ENCODE measurements at places on chromosomes 2 and 18. TPM values are rescaled to one million over a fixed set of nuclear protein-coding genes. Genes with fewer than 3 reads are reported as not detected.

CHST9 gene
- 16.8 TPM for total RNA-seq

DNA sequence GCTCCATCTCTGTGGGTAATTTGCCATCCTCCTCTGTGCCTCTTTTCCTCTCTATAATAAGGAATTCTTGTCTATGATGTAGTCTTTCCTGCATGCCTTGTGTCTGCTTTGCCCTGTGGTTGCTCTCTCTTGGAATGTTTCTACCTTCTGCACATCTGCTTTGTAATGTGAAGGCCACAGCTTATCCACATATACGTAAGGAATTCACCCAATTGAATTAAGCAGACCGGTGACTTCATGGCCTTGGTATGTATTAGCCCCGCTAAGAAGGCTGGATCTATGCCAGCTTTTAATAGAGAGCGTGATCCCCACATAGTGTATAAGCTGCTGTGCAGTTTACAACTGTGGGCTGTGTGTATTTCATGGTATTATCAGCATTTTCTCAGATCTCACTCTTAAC lies 274.7 kb downstream of the RNF144A start:
- no peak overlapping the region for H3K4me3 ChIP-seq
- H3K36me3 ChIP-seq, result no peaks in the 10 kb centered on the region
- no peak overlapping the region for H3K27ac ChIP-seq
- no peaks in the 10 kb centered on the region for H3K27me3 ChIP-seq

GPN1 gene
- 35.9 TPM for total RNA-seq

GRCh38 chr2:235560345-235560744 lies 66.5 kb downstream of the AGAP1 start:
- no peaks in the 10 kb centered on the region for H3K36me3 ChIP-seq
- H3K27me3 ChIP-seq, result no peaks in the 10 kb centered on the region
- H3K27ac ChIP-seq, result no peak overlapping the region
- DNase-seq, result no peak
- peaks cover 36% of the 10 kb centered on the region for H3K4me1 ChIP-seq

- no peak overlapping the region for H3K27ac ChIP-seq
- no peak for DNase-seq
- peaks cover 8% of the 10 kb centered on the region for H3K4me1 ChIP-seq
- no peaks in the 10 kb centered on the region for H3K36me3 ChIP-seq
Measured at GRCh38 chr18:45175511-45175910, 439.8 kb upstream of the SLC14A2 start.

- peaks cover 2% of the 10 kb centered on the region for H3K4me1 ChIP-seq
- no peak overlapping the region for H3K4me3 ChIP-seq
- no peaks in the 10 kb centered on the region for H3K36me3 ChIP-seq
- H3K27me3 ChIP-seq, result no peaks in the 10 kb centered on the region
Measured at GRCh38 chr2:46469116-46469515, 10.2 kb upstream of the TMEM247 start.

GRCh38 chr2:164114937-164115336 lies 379.1 kb upstream of the FIGN start:
- H3K27ac ChIP-seq, result no peak overlapping the region
- no peaks in the 10 kb centered on the region for H3K36me3 ChIP-seq
- no peak for DNase-seq
- H3K4me3 ChIP-seq, result no peak overlapping the region

DNA sequence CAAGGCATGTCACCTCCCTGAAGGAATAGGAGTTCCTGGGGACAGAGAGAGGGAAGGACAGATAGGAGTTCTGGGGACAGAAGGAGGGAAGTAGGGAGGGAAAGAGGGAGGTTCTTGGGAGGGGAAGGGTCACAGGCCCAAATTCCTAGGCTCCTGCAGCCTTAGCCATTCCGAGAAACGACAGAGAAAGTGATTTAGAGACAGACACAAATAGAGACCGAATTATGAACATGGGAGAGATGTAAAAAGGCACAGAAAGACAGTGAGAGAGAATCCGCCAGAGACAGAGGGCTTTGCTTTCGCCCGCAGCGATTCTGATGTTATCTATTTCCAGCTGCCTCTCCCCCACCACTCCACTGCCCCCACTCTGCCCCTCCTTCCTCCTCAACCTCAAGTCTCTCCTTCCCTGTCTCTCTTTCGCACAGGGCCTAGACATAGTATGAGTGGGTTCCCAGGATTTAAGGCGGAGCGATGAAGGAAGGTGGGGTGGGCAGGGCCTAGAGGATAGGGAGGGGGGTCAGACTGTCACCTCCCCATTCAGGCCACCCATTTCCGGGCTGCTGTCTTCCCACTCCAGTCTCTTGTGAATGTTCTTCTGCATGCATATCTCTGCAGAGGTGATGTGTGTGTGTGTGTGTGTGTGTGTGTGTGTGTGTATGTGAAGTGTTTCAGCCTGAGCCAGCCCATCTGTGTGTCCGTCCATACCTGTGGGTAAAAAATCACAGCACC lies 3.3 kb upstream of the WNT6 start:
- no peaks in the 10 kb centered on the region for H3K36me3 ChIP-seq
- no peak overlapping the region for H3K27ac ChIP-seq
- peaks cover 85% of the 10 kb centered on the region for H3K27me3 ChIP-seq
- peaks cover 58% of the 10 kb centered on the region for H3K4me1 ChIP-seq
- no peak overlapping the region for H3K4me3 ChIP-seq

DNA sequence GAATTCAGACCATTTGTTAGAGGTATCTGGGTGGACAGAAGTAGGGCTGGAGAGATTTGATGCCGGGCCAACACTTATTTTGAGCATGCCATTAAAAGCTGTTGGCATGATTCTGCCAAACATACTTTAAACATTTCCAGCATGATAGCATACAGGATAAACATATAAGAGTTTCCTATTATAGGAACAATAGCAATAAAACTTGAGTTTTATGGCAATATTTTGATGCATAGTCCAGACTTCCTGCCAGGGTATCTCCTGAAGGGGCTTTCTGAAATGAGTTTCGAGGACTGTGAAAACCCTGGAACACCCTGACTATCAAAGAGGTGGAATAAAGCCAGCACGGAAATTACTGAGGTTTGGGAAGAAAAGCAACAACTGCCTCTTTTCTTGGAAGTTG lies 1398.0 kb upstream of the NXPH2 start:
- no peaks in the 10 kb centered on the region for H3K27me3 ChIP-seq
- DNase-seq, result no peak
- H3K4me3 ChIP-seq, result no peak overlapping the region
- no peaks in the 10 kb centered on the region for H3K36me3 ChIP-seq
- H3K27ac ChIP-seq, result no peak overlapping the region

DNA sequence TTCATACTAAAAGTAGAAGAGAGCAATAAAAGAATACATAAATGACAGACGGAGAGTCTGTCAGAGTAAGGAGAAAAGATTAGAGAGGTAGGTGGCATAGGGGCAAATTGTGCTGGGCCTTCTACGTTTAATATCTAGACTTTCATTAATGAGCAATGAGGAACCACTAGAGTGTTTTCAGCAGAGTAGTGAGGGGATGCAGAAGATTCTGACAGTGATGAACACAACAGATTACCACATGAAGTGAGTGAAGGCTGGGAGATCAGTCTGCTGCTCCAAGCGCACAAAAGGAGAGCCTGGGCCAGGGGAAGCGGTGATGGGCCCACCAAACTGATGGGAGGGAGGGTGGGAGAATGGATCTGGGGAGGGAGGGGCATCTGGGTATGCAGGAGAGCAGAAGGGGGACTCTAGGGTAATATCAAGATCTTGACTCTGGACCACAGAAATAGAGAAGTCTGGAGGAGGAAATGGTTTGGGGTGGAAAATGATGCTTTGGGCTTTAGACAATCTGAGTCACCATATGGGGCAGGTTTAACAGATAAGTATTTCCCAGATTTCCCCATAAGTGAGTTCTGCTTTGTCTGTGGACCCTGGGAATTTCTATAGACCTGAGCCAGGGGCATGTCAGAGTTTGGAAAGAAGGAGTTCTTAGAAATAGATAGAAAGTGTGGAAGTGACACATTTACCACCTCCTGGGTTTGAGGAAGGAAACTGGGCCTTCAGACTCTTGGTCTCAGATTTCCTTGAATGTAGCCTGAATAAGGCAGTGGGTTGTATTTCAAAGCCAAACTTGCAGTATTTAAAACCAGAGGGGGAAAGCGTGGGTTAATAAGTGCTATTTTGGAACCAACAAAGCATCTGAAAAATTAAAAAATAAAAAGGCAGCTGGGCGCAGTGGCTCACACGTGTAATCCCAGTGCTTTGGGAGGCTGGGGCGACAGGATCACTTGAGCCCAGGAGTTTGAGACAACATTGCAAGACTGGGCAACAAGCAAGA lies 15.0 kb upstream of the IL1A start:
- no peak overlapping the region for H3K4me3 ChIP-seq
- H3K4me1 ChIP-seq, result peaks cover 40% of the 10 kb centered on the region
- no peak for DNase-seq
- peaks cover 5% of the 10 kb centered on the region for H3K36me3 ChIP-seq
- H3K27me3 ChIP-seq, result peaks cover 3% of the 10 kb centered on the region
- no peak overlapping the region for H3K27ac ChIP-seq

- no peak for DNase-seq
- H3K36me3 ChIP-seq, result no peaks in the 10 kb centered on the region
- no peaks in the 10 kb centered on the region for H3K27me3 ChIP-seq
- no peak overlapping the region for H3K27ac ChIP-seq
Measured at GRCh38 chr2:176821350-176821749, 391.2 kb upstream of the HNRNPA3 start.

GRCh38 chr18:36527051-36527450 lies 229.5 kb downstream of the FHOD3 start:
- H3K27me3 ChIP-seq, result no peaks in the 10 kb centered on the region
- H3K4me3 ChIP-seq, result no peak overlapping the region
- no peak for DNase-seq
- H3K4me1 ChIP-seq, result peaks cover 25% of the 10 kb centered on the region
- H3K36me3 ChIP-seq, result no peaks in the 10 kb centered on the region

DNA sequence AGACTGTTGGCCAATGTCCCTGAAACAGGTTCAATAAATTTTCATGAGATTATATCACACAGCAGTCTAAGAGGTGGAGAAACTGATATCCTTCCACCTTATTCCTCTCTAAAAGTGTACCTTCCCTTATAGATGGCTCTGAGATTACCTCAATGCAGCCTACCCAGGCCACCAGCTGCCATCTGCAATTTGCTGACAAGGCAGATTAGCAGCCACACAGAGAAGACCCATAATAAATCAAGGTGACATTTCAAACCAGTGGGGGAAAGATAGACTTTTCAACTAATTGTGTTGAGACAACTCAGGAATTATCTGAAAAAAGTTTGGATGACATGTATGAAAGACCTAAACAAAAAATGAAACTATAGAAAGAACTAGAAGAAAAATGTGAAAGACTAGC lies 43.2 kb downstream of the ZBTB7C start:
- H3K27ac ChIP-seq, result no peak overlapping the region
- no peak for DNase-seq
- peaks cover 16% of the 10 kb centered on the region for H3K4me1 ChIP-seq
- peaks cover 12% of the 10 kb centered on the region for H3K36me3 ChIP-seq
- no peak overlapping the region for H3K4me3 ChIP-seq

GRCh38 chr2:54208364-54209240 lies 47.4 kb downstream of the TSPYL6 start:
- H3K27ac ChIP-seq, result no peak overlapping the region
- H3K4me3 ChIP-seq, result no peak overlapping the region
- DNase-seq, result no peak
- no peaks in the 10 kb centered on the region for H3K27me3 ChIP-seq

ASXL3 gene
- total RNA-seq, result 0.35 TPM

SPDYA gene
- total RNA-seq, result 0.30 TPM

DNA sequence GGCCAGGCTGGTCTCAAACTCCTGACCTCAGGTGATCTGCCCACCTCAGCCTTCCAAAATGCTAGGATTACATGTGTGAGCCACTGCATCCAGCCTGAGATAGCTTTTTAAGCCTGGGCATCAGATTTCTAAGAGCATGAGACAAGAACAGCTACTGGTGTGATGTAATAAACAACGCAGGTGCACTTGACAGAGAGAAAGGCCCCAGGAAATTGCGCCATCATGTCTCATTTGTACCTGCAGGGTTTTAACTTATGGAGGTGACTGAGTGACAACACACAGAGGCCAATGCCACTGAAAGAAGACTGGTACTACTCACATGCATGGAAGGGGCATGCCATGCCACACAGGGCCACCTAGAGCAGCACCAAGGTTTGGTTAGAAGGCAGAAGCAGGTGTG lies 209.4 kb downstream of the SP3 start:
- no peak for DNase-seq
- H3K27me3 ChIP-seq, result no peaks in the 10 kb centered on the region
- H3K27ac ChIP-seq, result no peak overlapping the region
- H3K36me3 ChIP-seq, result no peaks in the 10 kb centered on the region

GRCh38 chr18:2060086-2060485 lies 511.2 kb downstream of the METTL4 start:
- no peak overlapping the region for H3K27ac ChIP-seq
- H3K4me3 ChIP-seq, result no peak overlapping the region
- H3K27me3 ChIP-seq, result no peaks in the 10 kb centered on the region

GRCh38 chr2:48467637-48468036 lies 62.3 kb upstream of the STON1 start:
- peaks cover 10% of the 10 kb centered on the region for H3K4me1 ChIP-seq
- no peaks in the 10 kb centered on the region for H3K27me3 ChIP-seq
- H3K27ac ChIP-seq, result no peak overlapping the region

GRCh38 chr2:159093497-159093896 lies 125.1 kb downstream of the TANC1 start:
- no peak for DNase-seq
- H3K27ac ChIP-seq, result peak overlapping the region; percentile 20
- no peak overlapping the region for H3K4me3 ChIP-seq
- peaks cover 16% of the 10 kb centered on the region for H3K36me3 ChIP-seq
- peaks cover 2% of the 10 kb centered on the region for H3K4me1 ChIP-seq

GRCh38 chr2:15189216-15189615 lies 371.9 kb downstream of the NBAS start:
- no peaks in the 10 kb centered on the region for H3K36me3 ChIP-seq
- H3K27me3 ChIP-seq, result no peaks in the 10 kb centered on the region
- DNase-seq, result peak; percentile 16
- H3K4me1 ChIP-seq, result peaks cover 10% of the 10 kb centered on the region

GRCh38 chr2:437756-438393 lies 150.0 kb upstream of the ALKAL2 start:
- no peak overlapping the region for H3K4me3 ChIP-seq
- DNase-seq, result no peak

ANKRD12 gene
- total RNA-seq, result 44.7 TPM

DNA sequence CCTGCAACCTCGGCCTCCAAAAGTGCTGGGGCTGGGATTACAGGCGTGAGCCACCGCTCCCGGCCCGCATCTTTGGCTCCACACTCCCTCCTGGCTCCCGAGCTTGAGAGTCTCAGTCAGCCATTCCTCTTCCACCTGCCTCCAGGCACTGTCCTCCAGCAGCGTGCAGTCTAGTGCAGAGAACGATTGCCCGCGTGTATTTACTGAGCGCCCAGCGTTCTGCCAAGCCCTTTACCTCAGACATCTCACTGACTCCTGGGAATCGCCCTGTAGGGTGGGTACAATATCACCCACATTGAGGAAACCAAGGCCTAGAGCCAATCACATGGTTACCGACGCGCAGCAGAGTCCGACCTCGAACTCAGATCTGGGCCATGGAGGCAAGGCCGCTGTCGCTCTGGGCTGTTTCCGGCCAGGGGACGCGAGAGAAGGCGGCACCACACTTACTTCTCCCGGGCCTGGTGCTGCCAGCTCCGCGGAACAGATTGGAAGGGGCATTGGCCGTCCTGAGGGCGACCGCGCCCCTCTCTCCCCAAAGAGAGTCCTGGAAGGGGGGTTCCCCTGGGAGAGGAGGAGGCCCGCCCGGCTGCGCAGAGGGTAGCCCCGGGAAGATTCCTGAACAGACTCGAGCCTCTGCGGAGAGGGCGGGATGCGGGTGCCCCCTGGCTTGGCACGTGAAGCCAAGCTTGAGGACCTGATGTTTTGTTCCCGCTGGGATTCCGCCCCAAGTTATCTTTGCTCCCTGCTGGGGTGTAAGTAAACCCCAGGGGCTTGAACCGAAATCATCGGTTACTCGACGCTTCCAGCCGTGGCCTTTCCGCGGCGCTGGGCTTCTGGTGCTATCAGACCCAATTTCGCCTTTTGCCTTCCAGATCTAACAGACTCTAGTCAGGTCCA lies 5.2 kb upstream of the DLX2 start:
- H3K27ac ChIP-seq, result no peak overlapping the region
- H3K27me3 ChIP-seq, result peaks cover 93% of the 10 kb centered on the region
- no peaks in the 10 kb centered on the region for H3K36me3 ChIP-seq
- DNase-seq, result no peak
- peak overlapping the region; percentile 47 for H3K4me3 ChIP-seq
- peaks cover 39% of the 10 kb centered on the region for H3K4me1 ChIP-seq
